ENCODE measurements at places on chromosomes 2 and 18.

- no peak for DNase-seq
Measured at GRCh38 chr18:3898861-3899613, 449.1 kb downstream of the TGIF1 start.

DNA sequence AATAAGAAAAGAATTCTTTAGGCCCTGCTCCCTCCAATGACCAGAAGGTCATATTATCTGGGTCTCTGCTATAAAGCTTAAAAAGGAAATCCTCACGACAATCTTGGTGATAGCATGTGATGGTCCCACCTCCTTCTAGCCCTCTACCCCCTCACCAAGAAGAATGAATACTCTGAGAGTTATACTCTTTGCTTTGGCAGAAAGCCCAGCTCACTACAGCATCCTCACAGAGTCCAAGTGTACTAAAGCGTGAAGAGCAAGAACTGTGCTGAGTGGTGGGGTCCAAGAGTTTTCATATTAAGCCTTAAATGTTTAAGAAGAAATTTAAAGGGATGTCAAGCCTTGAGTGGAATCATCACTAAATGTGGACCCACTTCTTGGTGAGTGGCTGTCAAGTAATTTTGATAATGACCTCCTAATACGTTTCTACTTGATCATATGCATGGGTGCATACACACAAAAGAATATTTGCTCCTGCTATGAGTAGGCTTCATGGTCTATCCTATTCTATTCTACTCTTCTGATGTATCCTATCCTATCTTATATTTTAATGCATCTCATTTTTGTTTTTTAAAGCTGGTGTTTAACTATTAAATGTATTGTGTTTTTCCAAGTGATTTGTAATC lies 16.5 kb upstream of the SERPINB7 start:
- DNase-seq, result no peak

DNA sequence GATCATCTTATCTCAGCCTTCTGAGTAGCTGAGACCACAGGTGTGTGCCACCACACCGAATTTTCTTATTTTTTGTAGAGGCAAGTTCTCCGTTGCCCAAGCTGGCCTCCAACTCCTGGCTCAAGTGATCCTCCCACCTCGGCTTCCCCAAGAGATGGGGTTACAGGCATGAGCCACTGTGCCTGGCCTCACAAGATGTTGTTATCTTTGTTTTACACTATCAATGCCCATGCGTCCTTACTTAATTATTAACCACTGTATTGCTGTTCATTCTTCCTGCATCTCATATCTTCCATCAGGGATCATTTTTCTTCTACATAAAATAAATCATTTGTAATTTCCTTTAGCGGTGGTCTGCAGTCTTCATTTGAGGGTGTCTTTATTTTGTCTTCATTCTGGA lies 181.9 kb downstream of the TGIF1 start:
- DNase-seq, result no peak

- DNase-seq, result no peak
Measured at GRCh38 chr2:71299507-71299906, 32.1 kb upstream of the ZNF638 start.

DNA sequence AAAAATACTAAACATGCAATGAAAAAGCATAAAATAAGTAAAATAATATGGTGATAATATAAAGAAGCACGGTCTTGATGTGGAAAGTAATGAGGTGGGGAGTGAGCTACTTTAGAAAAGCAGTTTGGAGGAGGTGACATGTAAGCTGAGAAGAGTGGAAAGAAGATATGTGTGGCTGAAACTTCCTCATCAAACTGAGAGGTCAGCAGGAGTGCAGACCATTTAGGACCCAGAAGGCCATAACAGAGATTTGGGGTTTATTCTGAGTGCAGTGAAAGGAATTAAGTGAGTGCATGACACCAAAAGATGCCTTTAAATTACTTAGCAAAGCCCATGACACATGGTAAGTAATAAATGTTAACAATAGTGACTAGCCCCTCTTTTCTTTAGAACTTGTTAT lies 24.4 kb upstream of the TMEM182 start:
- DNase-seq, result no peak

Data from iPS DF 6.9 (cell line).